ENCODE measurements at places on chromosomes 7 and 10.

DNA sequence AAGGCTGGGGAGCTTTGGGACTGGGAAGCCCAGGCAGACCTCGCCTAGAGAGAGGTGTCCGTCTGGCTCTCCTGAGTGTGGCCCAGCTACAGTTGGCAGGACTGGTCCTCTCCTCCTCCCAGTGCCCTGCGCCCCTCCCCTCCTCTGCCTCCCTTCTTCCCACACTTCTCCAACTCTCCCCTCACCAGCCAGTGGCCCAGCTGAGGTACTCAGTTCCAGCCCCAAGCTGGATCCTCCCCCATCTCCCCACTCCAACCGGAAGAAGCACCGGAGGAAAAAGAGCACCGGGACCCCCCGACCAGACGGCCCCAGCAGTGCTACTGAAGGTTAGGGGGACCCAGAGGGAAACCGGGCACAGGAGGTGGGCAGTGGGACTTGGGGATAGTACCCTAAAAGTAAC is 27.7 kb downstream of the GBX1 start:
- DNase-seq = no peak

DNA sequence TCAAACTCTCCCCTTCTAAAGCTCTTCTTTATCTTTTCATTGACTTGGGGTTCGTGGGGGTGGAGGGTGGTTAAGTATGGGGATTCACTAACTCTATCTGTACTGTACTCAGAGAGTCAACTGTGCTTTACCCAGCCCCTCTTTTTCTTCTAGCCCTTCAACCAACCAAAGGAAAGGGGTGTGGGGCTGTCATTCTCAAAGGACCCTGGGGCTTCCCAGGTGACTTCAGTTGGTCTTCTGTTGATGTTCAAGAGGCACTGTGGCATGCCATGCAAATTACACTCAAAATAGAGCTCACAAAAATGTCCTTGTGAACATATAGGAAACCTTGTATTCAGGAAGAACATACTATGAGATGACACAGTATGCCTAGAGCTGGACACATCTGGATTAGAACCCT is 16.9 kb upstream of the RHOBTB1 start:
- DNase-seq = no peak

GRCh38 chr7:27723085-27723484 is 16.9 kb upstream of the TAX1BP1 start:
- DNase-seq = no peak

DNA sequence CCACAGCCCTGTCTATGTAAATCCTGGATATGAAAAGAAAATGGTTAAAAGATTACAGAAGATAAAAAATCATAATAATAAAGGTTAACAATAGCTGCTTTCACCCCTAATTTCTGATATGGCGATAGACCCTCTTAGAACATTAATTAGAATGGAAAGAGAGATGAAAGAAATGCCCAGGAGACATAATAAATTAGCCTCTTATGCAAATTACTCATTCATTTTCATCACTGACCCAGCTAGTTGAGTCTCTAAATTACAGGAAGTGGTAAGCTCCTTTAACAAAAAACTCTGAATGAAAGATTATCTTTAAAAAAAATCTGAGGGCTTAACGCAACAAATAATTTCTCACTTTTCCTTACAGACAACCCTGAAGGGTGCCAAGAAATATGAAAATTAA is 12.4 kb downstream of the GFRA1 start:
- DNase-seq = no peak

GRCh38 chr7:68276725-68277124 is 1280.1 kb downstream of the TYW1 start:
- no peak for DNase-seq

GRCh38 chr7:66627881-66628360 is 760 bp upstream of the KCTD7 start:
- no peak for DNase-seq

- no peak for DNase-seq
Observed at GRCh38 chr7:54811041-54811845, 52.2 kb upstream of the SEC61G start.

DNA sequence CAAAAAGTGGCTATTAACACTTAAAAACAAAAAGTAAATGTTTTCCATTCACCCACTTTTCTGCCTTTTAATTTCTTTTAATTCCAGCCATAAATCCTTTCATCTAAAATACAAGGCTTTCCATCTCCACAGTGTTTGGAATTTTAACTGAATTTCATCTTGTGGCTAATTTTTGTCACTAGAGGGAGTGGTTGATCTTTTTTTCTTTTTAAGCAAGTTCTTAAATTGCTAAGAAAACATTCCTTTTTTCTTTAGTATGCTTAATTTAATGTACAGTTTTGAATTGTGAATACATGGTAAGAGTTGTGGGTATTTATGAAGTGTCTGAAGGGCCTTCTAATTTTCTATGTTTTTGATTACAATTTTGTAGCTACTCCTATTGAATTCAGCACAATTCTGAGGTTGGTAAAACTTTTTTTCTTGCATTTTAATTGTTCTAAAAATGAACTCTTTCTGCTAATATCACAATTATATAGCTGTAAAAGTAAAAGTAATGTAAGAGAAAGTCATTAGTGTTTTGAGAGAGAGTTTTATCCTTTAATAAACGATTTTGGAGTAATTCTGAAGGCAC is 54.9 kb upstream of the ANK3 start:
- no peak for DNase-seq

DNA sequence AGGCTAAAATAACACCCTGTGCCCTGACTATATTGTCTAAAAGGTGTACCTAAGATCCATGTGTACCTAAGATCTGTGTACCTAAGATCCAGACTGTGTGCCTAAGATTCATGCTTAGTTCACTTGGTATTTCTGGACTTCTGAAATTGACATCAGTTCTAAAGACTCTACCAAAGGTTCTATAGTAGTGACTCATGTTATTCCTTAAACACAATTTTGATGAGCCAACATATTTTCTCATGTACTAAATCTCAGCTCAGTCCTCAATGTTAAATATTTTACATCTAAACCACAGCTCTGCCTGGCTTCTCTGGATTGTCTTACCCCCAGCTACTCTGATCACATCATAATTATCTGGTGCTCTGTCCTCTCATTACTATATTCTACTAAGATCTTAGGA is 802.3 kb upstream of the SORCS1 start:
- DNase-seq = no peak

DNA sequence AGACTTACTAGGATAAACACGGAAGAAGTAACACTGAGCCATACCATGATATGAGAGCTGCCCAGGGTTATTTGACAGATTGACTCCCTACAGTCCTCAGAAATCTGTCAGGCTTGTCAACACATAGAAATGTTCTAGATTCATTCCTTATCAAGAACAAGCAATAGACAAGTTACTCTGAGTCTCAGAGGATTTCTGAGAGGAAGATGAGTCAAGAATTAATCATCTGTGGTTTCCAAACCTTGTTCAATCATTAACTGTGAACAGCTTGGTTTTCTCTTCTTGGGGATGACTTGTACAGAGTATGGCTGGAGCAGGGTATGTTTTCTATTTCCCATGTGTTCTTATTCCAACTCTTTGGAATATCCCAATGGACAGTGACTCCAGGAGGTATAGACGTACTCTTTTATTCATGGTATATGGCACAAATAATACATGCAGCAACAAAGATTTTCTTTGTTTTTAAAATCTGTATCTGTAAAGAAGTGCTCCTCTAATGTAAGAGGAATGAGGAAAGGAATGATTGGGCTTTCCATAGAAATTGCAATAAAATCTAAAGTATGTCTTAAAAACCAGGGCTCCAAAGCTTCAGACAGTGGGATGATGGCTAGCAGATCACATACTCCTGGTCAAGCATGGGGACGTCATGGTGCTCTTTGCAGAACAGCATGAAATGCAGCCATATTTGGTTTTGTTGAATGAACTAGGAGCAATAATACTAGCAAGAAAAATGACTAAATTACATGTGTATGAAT is 11.9 kb upstream of the SFR1 start:
- DNase-seq = no peak

GRCh38 chr7:6256677-6257535 is 15.5 kb downstream of the CYTH3 start:
- DNase-seq = no peak

- no peak for DNase-seq
Observed at GRCh38 chr10:1251769-1252168, 195.6 kb downstream of the WDR37 start.

DNA sequence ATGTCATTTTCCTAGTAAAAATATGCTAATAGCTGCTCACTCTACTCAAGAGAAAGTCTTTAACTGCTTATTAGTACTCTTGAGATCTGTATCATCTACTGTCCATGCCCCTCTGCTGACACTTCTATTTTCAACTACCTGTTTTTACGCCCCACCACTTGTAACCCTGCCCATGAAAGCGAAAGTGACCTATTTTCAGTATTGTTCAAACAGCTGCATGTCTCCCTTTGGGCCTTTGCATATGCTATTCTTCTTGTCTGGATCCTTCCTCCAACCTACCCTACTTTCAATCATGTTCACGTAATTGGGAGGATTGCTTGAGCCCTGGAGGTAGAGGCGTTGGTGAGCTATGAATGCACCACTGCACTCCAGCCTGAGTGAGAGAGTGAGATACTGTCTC is 1481.3 kb downstream of the GATA3 start:
- no peak for DNase-seq

GRCh38 chr10:51892965-51893658 is 193.7 kb upstream of the CSTF2T start:
- peak; percentile 61 for DNase-seq

DNA sequence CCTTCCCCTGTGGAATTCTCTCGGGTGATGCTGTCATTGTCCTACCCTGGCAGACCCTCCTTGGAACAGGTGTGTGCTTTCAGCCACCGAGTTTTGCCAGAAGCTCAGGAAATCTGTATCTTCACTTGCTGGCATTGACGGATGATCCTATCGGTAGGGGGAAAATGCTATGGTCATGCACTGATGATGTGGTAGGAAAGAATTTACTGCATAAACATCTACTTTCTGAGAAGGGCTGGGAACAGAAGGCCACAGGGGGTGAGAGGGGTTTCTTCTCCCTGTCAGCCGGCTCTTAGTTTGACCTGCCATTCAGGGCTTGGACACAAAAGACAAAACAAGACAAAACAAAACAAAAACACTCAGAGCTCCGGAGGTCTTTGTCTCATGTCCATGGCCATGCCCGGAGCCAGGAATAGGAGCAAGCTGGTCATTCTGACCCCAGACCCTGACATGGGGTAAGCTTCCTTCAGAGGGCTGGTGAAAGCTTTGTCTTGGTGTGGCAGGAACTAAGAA is 43.6 kb upstream of the CARD11 start:
- DNase-seq = no peak

- DNase-seq = no peak
Observed at GRCh38 chr7:100013328-100013676, 2.1 kb upstream of the ZKSCAN1 start.

DNA sequence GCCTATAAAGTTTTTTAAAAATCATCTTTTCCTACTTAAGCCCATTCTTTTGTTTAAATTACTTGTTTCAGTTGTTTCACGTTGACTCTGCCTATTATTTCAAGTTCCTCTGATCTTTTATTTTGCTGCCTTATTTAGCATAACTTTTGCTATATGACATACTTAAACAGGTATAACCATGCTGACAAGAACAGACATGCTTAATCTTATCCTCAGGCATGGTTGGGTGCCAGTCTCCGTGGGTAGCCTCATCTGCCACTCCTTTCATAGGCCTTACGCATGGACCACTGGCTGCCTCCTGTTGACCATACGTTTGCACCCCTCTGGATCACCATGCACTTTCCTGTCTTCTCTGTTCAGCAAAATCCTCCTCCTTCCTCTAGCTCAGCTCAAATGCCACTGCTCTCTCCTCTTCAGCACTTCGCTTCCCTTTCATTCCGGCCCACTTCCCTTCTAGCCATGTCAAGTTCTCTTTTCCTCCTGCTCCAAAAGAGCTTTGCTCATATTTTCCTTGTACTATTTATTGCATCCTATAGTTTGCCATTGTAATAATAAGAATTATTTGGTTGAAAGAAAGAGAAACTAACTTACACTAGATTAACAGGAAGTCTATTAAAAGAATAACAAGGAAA is 10.0 kb upstream of the TSPAN33 start:
- DNase-seq = peak; percentile 25

GRCh38 chr7:138434597-138435019 is 25.5 kb upstream of the TRIM24 start:
- no peak for DNase-seq

DNA sequence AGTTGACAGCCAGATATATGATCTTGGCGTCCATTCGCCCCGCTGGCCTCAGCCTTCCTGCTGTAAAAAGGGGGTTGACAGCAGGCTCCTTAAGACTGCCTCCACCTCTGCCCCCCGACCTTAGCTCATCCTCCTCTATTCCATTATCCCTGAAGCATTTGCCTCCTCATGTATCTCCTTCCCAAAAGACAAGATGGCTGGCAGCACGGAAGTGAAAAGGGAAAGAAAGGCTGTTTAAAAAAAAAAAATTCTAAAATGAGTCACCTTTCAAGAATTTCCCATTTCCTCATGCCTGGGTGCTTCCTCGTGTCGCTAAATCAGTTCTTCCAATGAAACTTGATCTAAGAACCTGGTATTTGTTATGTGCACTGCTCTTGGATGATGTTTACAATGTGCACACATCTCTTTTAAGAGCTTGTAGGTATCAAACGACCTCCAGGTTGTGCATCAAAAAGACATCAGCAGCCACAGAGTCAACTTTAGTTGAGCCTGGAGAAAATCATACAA is 1.7 kb downstream of the SCRN1 start:
- peak; percentile 64 for DNase-seq

DNA sequence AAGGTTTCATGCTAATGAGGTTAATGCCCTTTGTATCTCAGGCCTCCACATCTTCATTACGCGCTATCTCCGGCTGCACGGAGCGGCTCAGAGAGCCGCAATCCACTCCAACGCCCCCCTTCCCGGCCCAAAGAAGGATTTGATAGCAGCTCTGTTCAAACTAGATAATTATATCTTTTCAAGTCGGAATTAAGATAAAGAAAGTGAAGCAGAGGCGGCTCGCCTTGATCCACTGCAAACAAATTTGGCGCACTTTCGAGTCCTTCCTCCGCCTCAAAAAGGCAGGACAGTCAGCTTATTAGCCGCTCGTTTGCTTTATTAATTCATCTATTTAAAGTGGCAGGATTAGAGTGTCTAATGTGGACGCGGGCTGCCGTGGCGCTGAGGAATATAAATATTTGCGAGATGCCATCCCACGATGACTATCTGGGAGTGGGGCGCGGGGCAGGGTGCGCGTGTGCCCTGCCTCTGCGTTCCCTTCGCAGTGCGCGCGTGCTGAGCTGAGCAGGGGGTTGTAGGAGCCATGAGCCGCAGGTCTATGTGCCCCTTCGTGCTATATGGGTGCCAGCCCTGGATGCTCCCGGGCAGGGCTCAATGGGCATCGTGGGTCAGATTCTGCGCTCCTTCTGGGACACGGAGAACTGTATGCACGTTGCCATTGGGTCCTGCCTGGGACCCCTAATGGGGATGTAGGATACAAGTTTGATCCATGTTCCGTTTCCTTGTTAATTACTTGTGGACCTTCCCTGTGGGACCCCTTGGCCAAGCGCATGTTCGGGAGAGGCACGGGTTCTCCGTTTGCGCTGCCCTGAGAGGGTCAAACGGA is 9.0 kb downstream of the EMX2 start:
- DNase-seq = peak; percentile 77

GRCh38 chr10:127987467-127988380 is 80.8 kb downstream of the PTPRE start:
- no peak for DNase-seq
